ENCODE measurements at places on chromosomes 1 and 21. TPM values are rescaled to one million over a fixed set of nuclear protein-coding genes. Genes with fewer than 3 reads are reported as not detected.

AGRN gene
- total RNA-seq = 278 TPM

GRCh38 chr1:108972951-108973350 lies 9.7 kb upstream of the CLCC1 start:
- DNase-seq = peak; percentile 12

A3GALT2 gene
- total RNA-seq = not detected

GRCh38 chr1:14561014-14561693 lies 37.3 kb upstream of the KAZN start:
- no peak for DNase-seq

TIAM1 gene
- 19.7 TPM for total RNA-seq

MAP7D1 gene
- total RNA-seq = 150 TPM
